ENCODE measurements at places on chromosomes 2 and 18.

GRCh38 chr18:41754332-41754731 is 200.7 kb upstream of the PIK3C3 start:
- no peak for DNase-seq

DNA sequence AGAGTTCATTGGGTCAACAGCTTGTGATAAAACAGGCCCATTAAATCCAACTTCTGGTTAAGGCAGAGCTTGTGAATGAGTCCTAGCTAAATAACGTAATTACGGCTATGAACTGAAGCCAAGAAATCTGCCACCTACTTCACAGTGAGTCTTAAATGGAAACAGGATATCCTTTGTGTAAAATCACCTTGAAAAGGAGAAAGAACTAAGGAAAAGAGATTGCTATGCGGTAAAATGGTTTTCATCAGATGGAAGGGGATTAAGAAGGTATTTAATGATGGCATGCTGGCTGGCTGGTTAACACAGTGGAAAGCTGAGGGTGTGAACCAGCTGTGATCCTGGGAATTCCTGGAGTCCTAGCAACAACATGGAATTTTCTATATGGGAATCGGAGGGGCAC is 156.6 kb downstream of the DOK6 start:
- no peak for DNase-seq

DNA sequence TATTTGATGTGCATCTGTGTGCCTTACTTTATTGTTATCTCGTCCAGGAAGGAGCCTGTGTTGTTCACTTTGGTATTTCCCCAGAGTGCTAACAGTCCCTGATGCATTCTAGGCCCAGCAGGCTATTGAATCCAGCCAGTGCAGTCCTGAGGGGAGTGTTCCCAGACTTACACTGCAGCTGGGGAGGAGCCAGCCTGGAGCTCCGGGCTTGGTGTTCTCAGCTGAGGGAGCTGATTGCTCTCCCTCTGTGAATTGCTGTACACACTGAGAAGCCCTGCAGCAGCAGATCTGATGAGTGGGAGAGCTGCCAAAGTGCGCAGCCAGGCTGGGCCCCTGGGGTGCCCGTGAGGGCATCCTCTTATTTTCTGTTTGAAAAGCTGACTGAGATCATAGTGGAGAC is 159.2 kb downstream of the GALNT3 start:
- no peak for DNase-seq

DNA sequence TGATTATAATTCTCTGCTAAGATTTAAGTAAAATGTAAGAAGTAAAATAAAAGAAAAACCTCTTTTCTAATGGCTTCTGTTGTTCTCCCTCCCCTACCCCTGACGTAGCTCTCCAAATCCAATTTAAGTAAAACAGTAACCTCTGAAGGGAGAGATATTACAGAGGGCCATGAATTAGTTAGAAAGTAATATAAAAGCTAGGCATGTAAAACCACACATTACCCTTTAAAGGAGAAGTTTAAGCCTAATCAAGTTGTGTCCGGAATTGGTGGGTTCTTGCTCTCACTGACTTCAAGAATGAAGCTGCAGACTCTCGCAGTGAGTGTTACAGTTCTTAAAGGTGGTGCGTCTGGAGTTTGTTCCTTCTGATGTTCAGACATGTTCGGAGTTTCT is 116.9 kb upstream of the SCN7A start:
- no peak for DNase-seq

DNA sequence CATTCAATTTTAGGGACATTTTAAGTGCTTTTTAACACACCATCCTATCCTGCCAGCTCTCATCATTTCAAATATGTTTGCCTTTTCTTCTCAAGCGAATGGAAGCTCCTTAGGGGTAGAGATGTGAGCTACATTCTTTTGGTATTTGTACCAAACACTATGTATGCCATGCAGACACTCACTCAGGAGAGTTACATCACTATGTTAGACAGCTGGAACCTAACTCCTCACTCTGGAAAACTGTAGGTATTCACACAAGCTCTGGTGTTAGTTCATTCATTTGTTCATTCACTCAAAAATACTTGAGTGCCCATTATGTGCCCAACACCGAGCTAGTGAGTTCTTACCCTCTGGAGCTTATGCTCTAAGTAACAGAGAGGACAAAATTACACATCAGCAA is 26.4 kb upstream of the RNU4ATAC start:
- DNase-seq: no peak

- no peak for DNase-seq
These were observed 37.8 kb downstream of the COMMD1 start for GRCh38 chr2:61943251-61943650.

GRCh38 chr18:55054021-55054990 is 95.0 kb upstream of the CCDC68 start:
- peak; percentile 54 for DNase-seq

DNA sequence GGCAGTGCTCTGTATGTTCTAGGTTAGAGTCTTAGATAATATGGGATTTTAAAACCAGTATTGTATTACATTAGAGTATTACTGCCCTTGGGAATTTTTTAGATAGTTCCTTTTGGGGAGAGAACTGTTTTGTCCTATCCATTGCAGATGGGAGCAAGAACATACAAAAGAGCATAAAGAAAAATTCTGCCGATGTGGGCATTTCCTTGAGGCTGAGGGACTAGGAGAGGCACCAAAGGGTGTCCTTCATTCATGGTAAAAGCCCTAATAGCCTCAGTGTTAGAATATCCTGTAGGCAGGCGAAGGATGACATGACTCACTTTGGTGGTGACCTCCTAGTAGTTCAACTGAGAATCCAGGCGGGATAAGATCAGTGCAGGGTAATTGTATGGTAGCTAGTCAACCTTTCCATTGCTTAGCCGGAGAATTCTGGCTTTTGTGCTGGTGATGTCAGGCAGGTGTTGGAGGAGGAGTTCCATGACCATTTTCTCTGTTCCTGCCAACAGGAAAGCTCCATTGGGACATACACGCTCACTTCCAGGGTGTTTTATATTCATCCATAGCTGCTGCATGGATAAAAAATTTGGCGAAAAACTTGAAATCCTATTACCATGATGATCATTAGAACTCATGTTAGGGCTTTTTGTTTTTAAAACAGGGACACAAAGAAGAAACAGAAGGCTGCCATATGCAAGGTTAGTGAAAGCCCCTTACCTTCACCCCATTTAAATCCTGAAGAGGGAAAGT is 28.1 kb downstream of the EPAS1 start:
- no peak for DNase-seq

- no peak for DNase-seq
These were observed 55.6 kb downstream of the VIL1 start for GRCh38 chr2:218474527-218474926.

DNA sequence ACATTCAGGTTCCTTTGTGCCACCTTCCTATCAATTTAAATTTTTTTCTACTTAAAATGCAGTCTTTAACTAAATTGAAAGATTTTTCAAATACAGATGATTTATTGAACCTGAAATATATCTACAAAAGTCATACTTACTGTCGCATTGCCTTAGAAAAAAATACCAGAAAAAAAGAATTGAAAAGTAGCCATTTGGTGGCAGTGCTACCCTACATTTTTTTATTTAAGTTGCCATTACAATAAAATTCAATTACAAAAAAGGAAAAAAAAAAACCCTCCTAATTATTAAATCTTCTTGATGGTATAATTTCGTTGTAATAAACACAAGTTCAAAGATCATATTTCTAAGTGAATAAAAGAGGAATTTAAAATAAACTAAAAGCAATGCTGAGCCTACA is 43.4 kb downstream of the DSC3 start:
- DNase-seq: no peak

GRCh38 chr2:237498341-237498740 is 11.3 kb downstream of the MLPH start:
- DNase-seq: no peak

DNA sequence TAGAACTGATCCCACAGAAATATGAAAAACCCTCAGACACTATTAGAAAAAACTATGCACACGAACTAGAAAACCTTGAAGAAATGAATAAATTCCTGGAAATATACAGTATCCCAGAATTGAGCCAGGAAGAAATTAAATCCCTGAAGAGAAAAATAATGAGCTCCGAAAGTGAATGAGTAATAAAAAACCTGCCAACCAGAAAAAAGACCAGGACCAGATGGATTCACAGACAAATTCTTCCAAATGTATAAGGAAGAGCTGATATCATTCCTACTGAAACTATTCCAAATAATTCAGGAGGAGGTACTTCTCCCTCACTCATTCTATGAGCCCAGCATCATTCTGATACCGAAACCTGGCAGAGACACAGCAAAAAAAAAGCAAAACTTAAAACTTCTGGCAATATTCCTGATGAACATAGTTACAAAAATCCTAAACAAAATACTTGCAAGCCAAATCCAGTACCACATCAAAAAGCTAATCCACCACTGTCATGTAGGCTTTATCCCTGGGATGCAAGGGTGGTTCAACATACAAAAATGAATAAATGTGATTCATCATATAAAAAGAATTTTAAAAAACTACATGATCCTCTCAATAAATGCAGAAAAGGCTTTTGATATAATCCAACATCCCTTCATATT is 1397.6 kb upstream of the DDX18 start:
- DNase-seq: no peak

GRCh38 chr2:70561893-70562292 is 8.3 kb upstream of the TGFA start:
- DNase-seq: no peak

- DNase-seq: no peak
These were observed 71.4 kb upstream of the LAPTM4A start for GRCh38 chr2:20122864-20123263.

DNA sequence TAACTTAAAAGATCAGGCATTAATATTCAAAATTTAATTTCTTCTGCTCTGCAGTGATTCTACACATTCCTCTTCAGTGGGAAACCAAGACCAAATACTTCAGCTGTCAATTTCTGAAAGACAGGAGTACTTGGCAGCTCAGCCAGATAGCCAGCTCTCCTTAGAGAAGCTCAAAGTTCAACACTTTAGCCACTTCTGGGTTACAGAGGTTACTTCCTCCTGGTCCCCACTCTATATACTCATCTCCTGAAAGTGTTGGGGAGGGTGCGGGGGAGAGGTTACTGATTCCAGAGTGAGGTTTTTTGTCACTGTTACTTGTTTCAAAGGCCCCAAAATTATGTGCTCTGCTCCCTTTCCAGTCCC is 4.1 kb downstream of the CYTIP start:
- DNase-seq: no peak

GRCh38 chr18:66603941-66604627 is at the start of gene CDH19:
Gene CDH19 (minus strand): TSS chr18:66604090. CDS start chr18:66572204, 31,886 bp downstream.
- no peak for DNase-seq

- DNase-seq: no peak
These were observed 12.6 kb downstream of the NR4A2 start for GRCh38 chr2:156319811-156320485.

DNA sequence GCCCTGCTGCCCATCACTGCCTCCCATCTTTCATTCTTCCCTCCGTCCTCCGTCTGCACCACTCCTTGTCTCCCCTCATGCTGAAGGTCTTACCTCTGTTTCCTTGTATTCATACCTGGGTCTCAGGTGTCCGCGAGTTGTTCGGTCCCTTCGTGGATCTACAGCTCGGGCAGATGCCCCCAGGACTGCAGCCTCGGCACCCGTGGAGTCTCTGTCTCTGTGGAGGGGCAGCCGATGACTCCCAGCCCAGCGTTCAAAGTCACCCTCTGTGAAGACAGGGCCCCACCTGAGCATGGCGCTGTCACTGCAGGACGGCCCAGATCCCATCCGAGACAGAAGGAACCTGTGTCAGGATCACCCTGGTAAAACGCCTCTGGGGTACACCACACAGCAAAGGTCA is 480.0 kb upstream of the SALL3 start:
- no peak for DNase-seq

GRCh38 chr2:106847366-106847765 is 38.6 kb downstream of the ST6GAL2 start:
- DNase-seq: no peak

- DNase-seq: no peak
These were observed 100.3 kb downstream of the CTIF start for GRCh38 chr18:48638896-48639771.

DNA sequence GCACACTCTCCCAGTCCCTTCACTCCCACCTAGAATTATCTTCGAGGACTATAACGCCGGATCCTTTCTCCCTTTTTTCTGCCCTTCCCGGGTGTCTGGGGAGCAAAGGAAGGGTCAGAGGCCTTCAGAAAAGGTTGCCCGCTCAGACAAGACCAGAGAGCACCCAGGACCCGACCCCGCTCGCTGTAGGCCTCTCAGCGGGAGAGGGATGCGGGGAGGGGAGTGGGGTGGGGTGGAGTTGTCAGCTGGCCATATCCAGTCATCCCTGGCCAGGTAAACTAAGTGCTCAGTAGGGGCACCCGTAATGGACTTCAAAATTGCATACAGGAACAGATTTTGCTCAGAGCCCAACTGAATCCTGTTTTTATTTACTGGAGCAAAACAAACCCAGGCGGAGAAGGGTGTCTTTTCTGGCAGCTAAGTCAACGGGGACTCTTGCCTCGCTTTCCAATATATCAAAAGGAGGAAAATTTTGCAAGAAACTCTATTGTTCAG is 65.0 kb downstream of the NOL4 start:
- DNase-seq: no peak

DNA sequence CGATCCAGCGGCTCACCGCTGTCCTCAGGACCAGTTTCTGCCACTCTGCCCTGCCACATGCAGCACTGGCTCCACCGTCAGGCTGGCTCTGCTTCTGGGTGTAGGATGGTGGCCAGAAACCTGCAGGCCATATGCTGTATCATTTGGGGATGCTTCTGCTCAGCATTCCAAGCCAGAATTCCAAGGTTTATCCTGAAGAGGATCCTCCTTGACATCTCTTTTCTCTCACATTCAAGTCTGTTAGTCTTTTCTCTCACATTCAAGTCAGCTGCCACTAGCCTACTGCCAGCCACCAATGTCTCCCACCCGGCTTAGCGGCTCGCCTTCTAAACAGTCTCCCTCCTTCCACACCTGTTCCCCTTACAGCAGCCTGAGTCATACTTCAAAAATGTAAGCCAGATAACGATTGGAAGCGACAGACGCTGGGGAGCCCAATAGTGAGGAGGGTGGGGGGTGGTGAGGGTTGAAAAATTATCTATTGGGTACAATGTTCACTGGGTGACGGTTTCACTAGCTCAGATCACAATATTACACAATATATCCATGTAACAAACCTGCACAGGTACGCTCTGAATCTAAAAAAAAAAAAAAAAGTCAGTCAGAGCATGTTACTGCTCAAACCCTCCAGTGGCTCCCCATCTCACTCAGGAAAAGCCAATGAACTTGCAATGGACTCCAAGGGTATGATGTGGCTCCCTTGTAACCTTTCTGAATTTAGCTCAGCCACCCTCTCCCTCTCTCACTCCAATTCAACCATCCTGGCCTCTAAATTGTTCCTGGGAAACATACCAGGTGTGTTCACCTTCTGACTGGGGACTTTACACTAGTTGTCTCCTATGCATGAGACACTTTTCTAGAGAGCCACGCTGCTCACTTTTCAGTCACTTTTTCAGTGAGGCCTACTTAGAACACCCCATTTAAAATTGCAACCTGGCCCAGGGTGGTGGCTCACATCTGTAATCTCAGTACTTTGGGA is 38.8 kb upstream of the SP3 start:
- no peak for DNase-seq

All from GM04503 (cell line).